Head of caudate nucleus (tissue), 42 donors: ENCODE measurements at places on chromosomes 1 and 21.

DNA sequence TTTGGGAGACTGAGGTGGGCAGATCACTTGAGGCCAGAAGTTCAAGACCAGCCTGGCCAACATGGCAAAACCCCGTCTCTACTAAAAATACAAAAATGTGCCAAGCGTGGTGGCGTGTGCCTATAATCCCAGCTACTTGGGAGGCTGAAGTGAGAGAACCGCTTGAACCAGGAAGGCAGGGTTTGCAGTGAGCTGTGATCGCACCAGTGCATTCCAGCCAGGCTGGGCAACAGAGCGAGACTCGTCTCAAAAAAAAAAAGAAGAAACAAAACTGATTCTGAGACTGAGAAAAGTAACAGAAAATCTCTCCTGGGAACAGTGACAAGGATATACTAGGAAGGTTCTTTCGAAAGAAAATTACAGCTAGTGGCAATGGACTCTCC is 20.9 kb downstream of the USP48 start:
- no peak for DNase-seq

GRCh38 chr1:108055387-108055786 is 90.4 kb upstream of the VAV3 start:
- no peak for DNase-seq

DNA sequence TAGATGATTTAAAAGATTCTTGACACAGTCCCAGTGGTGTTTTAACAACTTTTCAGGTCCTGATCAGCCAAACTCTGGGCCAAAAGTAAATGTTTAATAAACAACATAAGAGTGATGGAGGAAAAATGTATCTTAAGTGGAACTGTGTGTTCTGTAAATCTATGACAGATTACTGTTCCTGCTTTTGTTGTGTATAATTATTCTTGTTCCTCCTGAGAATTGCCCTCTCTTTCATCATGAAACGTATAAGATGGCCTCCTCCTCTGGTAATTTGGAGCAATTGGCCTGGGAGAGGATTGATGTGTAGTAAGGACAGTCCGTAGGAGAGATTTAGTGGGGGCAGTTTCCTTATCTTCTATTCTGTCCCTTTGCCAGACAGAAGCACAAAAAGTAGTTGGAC is 34.5 kb downstream of the GALNT2 start:
- no peak for DNase-seq

GRCh38 chr1:202205523-202206190 is 12.1 kb downstream of the LGR6 start:
- no peak for DNase-seq

DNA sequence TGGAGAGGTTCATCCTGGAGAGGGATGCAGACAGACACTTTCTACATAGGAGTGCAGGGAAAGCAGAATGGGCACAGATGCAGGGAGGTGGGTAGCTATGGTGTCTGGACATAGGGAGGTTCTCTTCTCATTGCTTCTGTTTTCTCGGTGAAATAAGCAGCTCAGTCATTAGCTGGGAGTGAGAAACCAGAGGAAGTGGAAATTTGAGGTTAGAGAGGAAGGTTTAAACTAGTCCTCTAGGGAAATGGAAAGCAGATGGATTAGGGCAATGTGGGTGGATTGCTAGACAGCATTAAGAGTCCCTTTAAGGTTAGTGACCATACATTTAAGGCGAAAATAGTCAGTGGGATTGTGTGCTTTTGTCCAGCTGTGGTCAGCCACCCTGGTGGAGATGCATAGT is 39.6 kb downstream of the MPZL1 start:
- DNase-seq = no peak

DNA sequence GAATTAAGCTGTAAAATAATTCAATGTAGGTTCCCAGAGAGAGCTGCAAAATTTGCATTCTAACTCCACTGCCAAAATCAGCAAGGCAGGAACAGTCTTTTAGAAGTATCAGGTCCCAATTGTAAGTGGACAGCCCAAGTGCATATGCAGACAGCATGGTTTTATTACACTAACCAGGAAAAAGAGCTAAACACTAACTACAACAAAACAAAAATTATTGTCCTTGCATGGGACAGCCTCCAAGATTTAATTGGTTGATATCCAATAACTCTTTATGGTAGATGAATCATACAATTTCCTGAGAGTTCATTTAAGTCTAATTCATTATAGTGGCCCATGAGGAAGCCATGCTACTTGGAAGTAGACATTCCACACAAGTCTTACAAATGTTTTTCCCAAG is 154.3 kb upstream of the ZNF648 start:
- no peak for DNase-seq

DNA sequence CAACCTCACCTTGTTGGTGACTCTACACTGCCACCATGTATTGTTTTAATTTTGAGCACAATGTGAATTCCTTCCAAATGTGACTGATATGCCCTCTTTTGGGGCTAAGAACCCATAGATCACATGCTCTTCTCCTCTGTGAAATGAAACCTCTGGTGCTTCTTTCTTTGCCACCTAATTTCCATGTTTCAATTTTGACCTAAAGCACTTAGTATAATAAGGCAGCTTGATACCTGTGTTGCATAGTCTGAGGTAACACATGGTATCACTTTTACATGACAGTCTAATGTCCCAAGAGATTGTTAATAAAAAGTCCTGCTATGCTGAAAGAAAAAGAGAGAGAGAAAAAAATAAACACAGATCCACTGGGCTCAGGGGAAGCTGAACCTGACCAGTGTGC is 24.2 kb downstream of the CLEC20A start:
- DNase-seq = no peak

- DNase-seq = no peak
Measured at GRCh38 chr1:60978421-60979357, 103.7 kb upstream of the NFIA start.
